Jurkat, Clone E6-1 (cell line): ENCODE measurements at places on chromosomes 1 and 21.

- DNase-seq, result no peak
Measured at GRCh38 chr1:232622981-232623380, 7.0 kb downstream of the SIPA1L2 start.

DNA sequence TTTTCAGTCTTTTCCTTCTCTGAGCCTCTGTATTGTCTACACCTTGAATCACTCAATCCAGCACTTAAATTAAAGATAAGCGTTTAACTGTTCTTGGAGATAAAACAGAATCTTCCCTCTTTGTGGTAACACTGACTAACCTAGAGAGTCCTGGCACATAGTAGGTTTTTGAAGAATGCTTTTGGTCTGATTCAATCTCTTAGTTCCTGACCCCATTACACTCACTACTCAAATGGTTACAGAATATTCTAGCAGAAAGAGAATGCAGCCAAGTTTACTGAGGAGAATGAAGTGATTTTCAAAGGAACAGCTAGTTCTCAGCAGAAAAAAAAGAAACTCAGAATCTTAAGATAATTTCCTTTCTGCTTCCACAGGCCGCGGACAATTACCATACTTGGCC, 309.2 kb upstream of the PRMT6 start:
- DNase-seq, result no peak

- no peak for DNase-seq
Measured at GRCh38 chr1:87144316-87144895, 184.3 kb upstream of the LMO4 start.

- no peak for DNase-seq
Measured at GRCh38 chr21:33302796-33303195, 22.0 kb upstream of the IFNAR1 start.

DNA sequence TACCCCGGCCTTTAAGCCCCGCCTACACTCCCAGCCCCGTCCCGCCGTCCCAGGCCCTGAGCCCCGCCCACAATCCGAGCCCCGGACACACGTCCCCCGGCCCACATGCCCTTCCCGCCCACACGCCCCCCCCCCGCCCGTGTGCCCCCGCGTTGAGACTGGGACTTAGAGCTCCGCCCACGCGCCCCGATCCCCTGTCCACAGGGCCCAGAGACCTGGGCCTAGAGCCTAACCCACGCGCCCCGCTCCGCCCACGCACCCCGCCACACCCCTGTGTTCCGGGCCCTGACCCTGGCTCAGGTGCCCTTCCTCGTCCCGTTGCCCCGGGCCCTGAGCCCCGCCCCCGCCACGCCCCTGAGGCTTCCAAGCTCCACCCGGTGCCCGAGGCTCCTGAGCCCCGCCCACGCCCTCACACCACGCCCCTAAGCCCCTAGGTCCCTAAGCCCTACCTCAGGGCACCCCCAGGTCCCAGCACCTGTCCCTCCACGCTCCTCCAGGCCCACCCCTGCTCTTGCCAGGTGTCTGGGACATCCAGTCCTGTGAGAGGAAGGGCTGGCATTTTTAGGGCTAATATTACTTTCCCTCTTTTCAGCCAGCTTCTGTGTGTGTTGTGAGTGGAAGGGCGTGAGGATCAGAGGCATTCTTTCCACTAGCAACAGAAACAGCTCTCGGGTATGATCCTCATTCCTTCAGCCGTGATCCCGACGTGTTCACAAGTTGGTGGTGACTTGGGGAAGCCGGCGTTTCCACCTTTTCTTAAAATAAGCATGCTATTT, 552 bp upstream of the GPR157 start:
- DNase-seq, result peak; percentile 77

DNA sequence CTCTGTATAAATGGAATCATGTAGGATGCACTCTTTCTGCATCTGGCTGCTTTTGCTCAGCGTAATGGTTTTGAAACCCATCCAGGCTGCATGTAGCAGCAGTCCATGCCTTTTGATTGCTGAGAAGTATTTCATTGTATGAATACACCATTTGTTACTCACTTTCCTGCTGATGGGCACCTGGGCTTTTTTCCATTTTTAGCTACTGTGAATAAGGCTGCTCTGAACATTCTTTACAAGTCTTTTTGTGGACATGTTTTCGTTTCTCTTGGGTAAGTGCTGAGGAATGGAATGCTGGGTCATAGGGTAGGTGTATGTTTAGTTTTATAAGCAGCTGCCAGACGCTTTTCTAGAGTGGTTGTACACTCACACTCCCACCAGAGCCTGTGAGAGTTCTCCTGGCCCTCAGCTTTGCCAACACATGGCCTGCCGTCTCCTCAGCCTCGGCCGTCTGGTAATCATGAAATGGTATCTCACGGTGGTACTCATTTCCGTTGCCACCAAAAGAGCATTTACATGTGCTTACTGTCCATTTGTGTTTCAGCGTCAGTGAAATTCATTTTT, 22.7 kb downstream of the SLX9 start:
- DNase-seq, result no peak

- no peak for DNase-seq
Measured at GRCh38 chr1:119659628-119660027, 11.6 kb upstream of the ZNF697 start.

DNA sequence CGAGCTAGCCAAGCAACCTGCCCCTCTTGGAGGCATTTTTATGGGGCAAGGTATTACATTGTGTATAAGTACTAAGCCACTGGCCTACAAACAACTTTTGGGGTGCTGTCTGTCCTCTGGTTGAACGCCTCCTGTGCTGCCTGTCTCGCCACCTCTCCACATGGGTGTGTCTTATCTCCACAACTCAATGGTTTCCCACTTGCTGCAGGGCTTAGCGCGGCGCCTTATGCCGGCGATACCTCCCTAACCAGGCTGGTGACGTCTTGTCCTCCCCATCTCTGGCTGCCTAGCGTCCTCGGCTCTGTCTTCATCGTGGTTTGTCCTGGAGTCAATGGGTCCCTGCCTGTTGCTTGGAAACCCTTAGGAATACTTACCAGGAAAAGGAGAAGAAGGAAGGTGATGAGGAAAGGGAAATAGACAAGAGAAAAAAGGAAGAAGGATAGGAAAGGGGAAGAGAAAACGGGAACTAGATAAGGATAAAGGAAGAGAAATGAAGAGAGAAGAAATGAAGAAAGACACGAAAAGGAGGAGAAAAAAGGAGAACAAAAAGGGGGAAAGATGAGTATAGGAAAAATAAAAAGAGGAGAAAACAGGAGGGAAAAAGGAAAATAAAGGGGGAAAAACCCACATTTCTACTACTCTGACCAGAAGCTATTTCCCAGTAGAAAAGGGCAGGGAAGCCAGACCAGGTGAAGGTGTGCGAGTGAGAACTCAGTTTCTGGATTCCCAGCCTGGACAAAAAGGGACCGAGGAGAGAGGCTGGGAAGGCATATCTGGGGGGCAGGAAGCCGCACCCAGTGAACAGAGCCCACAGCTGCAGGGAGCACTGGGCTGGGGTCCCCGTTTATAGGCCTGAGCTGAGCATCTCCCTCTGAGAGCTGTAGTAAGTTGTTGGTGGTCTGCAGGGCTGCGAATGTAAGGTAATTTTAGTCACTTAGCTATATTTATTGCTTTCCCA, 86.2 kb downstream of the CLIC6 start:
- no peak for DNase-seq

GRCh38 chr21:38228115-38228514, 28.7 kb upstream of the KCNJ15 start:
- DNase-seq, result no peak

DNA sequence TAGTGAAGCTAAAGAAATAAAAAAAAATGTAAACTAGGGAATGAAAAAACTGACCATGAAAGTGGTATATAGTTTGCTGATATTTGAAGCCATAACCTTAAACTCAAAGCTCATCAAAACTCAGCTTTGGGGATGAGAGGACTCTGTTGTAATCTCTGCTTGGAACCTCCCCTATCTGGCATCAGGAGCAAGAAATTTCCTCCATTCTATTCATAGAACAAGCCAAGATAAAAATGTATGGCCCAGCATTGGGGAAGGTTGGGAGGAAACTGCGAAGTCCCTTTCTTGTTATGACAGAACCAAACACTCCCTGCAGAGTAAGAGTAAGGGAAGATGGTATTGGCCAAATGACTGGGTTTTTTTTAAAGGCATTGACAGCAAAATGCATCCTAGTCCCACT, 35.6 kb downstream of the MCOLN2 start:
- DNase-seq, result no peak

GRCh38 chr1:78255383-78255782, 209.6 kb downstream of the GIPC2 start:
- no peak for DNase-seq

DNA sequence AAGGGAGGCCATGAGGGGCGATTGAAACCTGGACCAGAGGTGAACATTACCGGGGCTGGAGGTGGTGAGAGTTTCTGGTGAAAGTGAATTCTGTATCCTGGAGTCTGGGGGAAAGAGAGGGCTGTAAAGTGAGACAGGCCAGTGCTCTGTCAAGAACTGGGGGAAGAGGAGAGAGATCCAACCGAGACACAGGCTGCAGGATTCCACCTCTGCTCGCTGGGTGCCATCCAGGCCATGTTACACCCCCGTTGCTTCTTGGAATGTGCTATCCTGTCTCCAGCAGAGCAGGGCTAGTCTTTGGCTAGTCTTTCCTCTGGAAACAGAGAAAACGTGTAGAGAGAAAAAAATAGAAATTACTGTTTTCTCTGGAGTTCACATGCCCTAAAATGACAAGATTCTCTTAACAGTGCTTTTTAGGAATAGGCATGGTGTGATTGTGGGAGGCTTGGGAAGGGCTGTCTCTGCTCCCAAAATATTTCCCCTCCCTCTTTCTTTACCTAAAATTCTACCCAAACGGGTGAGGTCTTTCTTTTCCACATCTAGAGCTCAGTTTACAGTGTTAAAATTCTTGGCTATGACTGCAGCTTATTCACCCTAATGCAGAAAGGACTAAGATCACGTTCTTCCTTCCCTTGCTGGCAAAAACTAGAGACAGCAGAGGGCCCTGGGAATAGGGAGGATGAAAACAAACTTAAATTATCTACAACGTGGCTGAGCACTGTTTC, 16.5 kb upstream of the OVAAL start:
- no peak for DNase-seq

DNA sequence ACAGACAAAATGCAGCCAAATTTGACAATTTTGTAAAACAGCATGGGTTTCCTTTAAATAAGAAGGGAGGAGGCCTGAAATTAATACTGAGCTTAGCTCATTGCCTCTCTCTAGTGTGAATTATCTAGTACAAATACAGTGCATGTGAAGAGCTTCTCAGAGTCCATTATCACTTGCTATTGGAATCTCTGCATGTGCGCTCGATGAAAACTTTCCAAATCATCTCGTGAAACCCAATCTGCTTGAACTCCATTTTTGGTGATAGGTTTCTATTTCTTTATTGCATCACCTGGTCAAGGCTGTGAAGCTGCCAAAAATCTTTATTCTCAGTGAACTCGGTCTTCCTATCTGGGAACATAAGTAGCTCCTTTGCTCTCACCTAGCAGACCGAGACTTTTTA, 49.5 kb upstream of the LYPLAL1 start:
- DNase-seq, result no peak

- no peak for DNase-seq
Measured at GRCh38 chr1:199452627-199453026, 574.9 kb upstream of the NR5A2 start.

- DNase-seq, result no peak
Measured at GRCh38 chr1:97505816-97506215, 415.0 kb downstream of the DPYD start.

DNA sequence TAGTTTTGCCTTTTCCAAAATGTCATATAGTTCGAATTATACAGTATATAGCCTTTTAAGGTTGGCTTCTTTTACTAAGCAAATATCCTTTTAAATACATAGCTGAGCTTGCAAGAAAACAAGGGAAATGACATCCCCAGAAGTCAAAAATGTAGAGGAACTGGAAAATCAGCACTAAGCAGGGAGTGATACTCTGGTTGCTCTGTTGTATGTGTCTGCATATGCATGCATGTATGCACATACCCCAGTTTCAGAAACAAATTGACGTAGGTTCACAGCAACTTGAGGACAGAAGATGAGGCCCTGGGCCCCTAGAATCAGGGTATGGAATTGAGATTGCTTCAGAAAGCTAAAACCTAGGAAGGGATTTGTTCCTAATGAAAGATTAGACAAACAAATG, 75.1 kb upstream of the GNG4 start:
- DNase-seq, result no peak

- no peak for DNase-seq
Measured at GRCh38 chr1:206790502-206791250, 18.4 kb upstream of the IL10 start.

- no peak for DNase-seq
Measured at GRCh38 chr1:228760979-228761378, 25.7 kb downstream of the RHOU start.

DNA sequence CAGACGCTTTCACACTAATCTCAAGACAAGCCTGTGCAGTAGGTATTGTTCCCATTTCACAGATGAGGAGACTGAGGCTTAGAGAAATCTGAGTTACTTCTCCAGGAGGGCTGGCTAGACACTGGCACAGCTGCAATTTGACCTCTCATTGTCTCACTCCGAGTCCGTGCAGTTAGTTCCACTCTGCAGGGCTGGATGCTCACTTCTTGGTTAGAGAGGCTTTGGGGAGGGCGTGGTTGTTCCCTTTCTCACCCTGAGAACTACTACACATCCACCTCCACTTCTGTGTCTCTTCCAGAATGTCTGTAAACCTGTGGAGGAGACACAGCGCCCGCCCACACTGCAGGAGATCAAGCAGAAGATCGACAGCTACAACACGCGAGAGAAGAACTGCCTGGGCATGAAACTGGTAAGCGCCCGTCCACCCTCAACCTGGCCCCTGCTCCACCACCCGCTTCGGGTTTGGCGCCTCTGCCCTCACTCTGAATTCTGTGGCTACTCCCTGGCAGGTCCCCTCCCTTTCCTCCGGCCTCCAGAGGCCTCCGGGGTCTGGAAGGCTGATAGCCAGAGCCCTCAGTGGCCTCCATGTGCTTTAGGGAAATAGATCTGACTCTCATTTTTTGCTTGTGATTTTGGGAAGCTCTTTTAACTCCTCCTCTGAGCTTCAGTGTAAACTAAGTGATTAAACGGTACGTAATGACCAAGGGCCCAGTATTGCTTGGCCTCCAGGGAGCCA, 29.1 kb downstream of the EIF2D start:
- DNase-seq, result no peak

- no peak for DNase-seq
Measured at GRCh38 chr1:116008656-116009390, 32.5 kb downstream of the SLC22A15 start.

DNA sequence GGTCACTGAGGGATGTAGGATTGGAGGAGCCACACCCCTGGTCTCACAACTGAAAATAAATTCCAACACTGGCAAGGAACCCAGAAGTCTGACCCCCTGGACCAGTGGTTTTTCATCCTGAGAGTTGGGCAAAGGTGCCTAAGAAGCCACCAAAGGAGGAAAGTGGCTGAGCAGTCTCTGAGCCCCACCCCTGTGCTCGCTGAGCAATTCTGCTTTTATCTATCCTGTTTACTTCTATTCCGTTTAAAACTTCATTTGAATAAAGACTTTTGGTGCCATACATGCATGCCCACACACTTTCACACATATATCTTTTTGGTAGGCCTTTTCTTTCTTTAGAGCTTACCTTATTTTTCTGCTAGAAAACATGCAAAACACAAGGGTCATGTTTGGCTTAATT, 13.9 kb upstream of the CD53 start:
- no peak for DNase-seq

DNA sequence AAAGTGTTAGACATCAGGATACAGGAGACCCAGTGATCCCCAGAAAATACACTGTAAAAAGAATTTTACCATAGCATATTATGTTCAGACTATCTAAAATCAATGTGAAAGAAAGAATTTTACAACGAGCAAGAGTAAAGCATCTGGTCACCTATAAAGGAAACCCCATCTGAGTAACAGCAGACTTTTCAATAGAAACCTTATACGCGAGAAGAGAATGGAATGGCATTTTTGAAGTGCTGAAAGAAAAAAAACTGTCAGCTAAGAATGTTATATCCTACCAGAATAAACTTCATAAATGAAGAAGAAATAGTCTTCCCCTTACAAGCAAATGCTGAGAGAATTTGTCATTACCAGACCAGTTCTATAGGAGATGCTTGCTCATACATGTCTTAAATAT, 532.1 kb upstream of the NR5A2 start:
- DNase-seq, result no peak
